ENCODE measurements at places on chromosomes 7 and 10. TPM values are rescaled to one million over a fixed set of nuclear protein-coding genes. Genes with fewer than 3 reads are reported as not detected.

- peak; percentile 72 for DNase-seq
Measured at GRCh38 chr7:139231513-139232376, 708 bp downstream of the UBN2 start.

DNA sequence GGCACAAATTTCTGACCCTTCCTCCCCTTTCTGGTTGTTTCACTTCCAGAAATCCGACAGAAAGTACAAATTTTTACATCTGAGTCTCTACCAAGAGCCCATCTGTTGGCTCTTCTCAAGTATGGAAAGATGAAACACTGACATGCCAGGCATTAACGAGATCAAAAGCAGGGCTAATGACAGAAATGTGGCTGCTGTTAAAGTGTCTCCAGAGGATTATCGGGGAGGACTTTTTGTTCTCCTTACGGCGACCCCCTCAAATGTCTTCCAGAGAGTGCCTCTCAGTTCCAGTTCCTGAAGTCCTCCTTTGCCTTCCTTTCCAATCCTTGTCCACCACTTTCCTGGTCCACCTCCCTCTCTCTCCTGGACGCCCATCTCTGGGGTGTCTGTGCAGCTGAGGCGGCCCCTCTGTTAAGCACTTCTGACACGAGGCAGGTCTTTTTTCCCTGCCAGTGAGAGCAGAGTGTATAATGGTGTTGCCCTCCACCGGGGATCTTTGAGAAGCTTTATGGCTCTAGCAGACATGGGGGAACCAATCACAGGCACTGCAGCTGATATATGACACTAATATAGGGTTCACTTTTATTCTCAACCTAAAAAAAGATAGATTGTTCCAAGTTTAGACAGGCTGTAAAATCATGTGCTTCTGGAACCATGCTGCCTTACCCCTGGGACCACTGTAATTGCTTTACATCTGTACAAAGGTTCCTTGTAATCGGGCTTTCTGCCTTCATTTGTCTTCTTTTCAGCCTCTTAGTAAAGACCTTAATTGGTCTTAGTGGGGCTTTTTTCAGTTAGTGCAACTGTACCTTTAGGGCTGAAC is 757.1 kb downstream of the AUTS2 start:
- DNase-seq, result no peak

PIP4K2A gene
- 19.8 TPM for total RNA-seq

SAMD9 gene
- total RNA-seq, result 26.2 TPM

TUBB8 gene
- not detected for total RNA-seq

DNA sequence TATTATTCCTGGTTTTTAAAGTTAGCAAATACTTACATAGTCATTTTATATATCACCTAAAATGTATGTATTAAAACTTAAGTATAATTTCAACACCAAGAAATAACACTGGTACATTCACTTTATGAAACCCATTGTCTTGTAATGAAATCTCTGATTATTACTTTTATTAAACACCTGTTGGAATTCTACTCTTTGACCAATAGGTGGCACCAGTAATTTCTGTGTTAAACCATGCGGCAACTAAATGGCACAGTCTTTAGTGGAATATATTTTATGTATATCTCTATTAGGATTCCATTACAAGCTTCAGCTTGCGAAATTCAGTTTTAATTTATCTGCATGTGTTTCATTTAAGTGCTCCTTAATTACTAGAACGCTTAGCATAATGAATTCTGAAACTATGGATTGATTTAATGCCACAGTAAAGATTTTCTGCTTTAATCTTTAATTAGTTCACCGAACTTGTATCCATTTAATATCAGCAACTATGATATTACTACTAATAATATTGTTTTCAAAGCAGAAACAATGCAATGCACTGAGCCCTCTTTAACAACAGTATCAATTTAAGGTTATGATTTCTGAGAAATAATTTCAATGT is 181.3 kb downstream of the MAGI2 start:
- peak; percentile 70 for DNase-seq

TRIM74 gene
- total RNA-seq, result not detected

DNA sequence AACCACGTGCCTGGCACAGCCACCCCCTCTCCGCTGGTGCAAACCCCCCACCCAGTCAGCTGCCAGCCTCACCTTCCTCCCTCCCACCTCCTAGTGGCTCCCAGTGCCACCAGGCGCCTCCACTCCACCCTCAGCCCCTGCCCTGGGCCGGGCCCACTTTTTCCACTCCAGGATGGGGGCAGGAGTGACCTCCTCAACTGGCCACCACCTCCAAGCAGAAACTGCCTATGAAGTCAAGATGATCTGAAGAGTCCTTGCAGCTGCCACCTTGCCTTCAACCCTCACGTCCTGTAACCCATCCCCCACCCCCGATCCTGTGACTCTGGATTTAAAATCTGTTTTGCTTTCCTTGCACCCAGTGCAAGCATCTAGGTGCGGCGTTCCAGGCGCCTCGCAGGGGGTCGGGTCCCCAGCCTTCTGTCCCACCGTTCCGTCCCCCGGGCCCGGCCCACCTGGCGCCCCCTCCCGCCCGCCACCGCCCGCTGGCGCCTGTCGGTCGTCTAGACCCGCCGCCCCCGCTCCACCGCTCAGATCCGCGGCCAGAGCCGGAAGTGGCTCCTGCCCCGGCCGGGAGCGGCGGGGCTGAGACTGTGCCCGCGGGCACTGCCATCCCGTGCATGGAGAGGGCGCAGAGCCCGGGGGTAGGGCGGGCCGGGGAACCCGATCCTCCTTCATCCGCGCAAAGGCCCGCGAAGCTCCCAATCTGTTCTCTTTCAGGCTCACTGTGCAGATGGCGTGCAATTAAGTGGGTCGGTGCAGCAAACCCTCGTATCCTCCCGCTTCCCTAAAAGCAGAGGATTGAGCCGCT is 51.2 kb upstream of the GTF2I start:
- DNase-seq, result peak; percentile 65

NODAL gene
- not detected for total RNA-seq

DNA sequence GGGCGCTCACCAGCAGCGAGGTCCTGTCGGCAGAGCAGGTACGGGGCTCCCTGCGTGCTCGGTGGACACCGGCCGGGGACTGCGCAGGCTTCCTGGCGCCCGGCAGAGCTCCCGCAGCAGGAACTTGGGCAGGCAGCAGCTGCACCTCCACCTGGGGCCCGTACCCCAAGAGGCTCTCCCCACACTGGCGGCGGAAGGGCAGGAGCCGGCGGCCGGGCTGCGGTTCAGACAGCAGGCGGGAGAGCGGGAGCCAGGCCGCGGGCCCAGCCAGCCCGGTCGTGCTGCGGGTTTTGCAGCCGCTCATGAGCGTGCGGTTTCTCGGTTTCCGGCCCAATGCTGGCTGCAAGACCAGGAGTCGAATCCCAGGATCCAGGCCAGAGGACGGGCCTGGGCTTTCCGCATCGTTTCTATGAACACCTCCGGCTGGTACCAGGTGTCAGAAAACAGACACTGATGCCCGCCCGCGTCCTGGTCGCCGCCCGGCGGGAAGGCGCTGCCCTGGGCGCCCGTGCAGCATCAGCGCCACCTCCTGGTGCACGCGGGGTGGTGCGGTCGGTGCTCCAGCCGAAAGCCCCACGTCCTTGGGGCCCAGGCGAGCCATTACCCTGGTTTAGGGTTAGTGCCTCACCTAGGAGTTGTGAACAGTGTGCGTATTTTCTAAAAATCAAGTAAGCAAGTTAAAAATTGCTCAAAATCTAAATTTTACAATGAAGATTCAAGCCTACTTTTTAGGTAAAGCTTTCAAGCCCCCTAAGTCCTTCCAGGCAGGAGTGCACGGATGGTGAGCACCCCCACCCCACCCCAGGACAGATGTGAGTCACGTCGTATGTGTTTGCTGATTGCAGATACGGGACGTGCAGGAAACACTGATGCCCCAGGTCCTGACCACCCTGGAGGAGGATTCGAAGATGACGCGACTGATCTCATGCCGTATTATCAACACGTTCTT is 47.4 kb upstream of the PRKAR1B start:
- peak; percentile 67 for DNase-seq

GRCh38 chr10:113631684-113632367 is 32.0 kb downstream of the NRAP start:
- no peak for DNase-seq

MUC3A gene
- total RNA-seq, result not detected

BAIAP2L1 gene
- total RNA-seq, result 4.2 TPM

GRCh38 chr7:96933067-96933645 is 72.2 kb upstream of the DLX6 start:
- no peak for DNase-seq

DNA sequence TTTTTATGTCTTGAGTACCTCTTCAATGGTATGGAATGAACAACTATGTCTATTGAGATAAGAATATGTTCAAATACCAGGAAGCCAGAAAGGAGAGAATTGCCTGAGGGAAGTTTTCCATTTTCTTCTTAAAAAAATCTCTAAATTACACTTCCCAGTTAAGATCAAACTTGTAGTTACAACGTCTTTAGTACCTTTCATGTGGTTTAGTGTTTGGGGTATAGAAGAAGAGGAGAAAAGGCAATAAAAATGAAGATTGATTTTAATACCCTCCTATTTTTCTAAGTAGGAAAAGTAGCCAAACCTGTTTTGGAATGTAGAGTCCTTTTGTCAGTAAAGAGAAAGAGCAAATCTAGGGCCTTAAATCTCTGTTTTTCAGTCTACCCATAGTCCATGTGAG is 470.0 kb upstream of the SEMA3A start:
- no peak for DNase-seq

ZNF277 gene
- total RNA-seq, result 29.6 TPM

DNA sequence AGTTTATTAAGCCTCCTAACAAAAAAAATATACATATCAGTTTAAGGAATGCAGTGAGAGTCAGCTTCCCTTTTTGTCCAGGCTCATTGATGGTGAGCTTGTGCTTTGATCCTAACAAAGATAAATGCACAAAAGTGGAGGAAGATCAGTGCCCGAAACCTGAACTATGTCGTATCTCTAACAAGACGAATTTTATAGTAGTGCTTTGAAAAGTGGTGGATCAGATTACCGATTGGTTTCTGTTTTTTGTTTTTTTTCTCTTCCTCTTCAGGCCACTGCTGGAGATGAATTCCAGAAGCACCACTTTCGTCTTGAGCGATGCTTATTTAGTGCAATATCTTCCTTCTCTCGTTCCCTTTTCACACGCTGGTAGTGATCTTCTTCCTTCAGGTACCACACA is 72.8 kb downstream of the RHOBTB1 start:
- DNase-seq, result no peak

DNA sequence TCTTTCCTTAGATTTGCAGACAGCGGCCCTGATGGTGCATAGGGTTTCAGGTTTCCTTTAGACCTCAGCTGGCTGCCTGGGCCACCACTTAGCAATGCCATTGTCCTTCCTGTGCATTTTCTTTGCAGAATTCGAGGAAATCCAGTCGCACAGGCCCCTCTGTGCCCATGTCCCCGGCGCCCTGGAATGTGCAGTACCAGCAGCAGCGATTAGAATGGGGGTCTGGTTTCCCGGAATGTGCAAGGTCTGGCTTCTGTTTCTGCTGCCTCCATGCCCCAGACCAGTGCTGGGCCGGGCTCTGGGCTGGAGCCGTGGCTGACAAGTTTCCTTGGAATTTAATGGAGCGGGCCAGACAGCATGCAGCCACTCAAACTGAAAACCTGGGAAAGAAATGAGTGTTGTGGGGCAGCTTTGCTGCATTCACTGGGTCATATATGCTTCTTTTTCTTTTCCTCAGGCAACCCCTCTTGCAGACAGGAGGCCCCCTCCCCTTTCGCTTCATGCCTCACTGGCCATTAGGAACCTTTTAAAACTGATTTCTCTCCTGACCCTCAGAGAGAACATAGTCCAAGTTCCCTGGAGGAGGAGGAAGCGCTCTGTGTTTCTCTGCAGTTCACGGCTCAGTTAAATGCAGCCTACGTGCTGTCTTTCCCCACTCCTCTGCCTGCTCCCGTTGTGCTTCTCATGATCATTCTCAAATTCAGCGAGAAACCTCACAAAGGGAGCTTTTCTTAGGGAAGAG is 14.4 kb downstream of the HTRA1 start:
- peak; percentile 81 for DNase-seq

DNA sequence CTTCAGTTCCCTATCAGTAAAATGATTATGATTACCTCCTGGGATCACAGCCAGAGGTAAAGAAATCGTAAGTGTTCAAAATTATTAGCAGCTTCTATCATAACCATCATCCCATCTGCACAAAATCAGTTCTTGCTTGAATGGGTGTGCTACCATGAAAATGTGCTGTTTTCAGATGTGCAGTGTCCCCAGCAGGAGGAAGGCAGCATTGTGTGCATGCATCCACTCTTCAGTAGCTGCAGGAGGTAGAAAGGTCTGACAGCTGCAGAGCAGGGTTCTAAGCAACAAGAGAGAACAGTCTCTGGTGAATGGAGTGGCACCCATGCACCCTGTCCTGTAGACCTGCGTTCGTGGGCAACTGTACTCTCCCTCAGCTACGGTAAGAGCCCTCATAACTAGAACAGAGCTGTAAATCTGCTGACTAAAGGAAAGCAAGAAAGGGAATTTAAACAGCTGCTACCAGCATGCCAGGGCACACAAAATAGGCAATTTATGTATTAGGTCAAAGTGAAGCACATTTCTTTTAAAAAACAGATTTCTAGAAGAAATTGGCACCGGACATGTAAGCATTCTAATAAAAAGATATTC is 21.2 kb downstream of the VSTM2A start:
- no peak for DNase-seq

UTF1 gene
- total RNA-seq, result not detected

LRRC72 gene
- total RNA-seq, result not detected

ACADSB gene
- total RNA-seq, result 3.7 TPM

DPP6 gene
- not detected for total RNA-seq

CRHR2 gene
- not detected for total RNA-seq

MNX1 gene
- not detected for total RNA-seq

DNA sequence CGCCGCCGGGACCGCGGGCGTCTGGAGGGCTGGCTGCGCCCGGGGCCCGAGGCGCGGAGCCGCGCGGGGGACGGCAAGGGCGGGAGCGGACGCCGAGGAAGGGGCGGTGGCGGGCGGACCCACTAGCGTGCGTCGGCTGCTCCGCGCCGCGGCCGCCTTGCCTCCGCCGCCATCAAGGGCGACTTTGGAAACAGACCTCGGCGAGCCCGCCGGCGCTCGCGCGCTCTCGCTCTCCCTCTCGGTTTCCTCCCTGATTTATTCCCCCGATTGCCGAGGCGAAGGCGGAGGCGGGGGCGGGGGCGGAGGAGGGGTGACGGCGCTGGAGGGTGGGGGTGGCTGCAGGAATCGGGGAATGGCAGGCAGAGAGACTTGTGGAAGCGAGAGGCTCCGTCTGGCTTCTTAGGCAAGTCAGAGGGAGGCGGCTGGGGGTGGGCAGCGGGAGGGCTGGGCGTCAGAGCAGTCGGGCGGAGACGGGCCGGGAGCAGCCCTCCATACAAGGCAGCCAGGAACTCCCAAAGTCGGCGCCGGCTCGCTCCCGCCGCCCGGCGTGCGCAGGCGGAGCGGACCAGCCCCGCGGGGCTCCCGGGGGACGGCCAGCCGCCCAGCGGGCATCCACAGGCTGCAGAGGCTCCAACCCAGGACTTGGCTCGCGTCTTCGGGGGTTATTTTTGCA is at the start of gene CACNA2D1:
Gene CACNA2D1 (minus strand): TSS at position 231 of the 673 bp plus-strand sequence.
- peak; percentile 92 for DNase-seq

DNA sequence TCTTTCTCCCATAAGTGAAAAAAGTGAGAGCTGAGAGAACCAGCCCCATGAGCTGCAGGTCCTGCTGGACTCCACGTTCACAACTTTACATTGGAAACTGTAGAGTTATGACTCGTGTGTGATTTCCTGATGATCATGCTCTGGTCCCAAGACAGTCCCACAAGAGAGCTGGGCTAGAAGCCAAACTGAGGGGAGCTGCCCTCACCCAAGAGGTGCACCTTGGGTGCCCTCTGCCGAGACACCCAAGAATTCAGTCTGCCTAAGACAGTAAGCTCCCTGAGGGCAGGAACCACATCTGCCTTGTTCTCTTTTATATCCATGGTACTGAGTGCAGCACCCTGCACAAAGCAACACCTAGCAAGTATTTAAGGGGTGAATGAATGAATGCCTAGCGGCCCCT is 112.8 kb upstream of the SFMBT2 start:
- no peak for DNase-seq

TLL2 gene
- 0.43 TPM for total RNA-seq

Data from GM23248 (cell line).